Smooth muscle cell of bladder (primary cell): ENCODE measurements at places on chromosomes 5 and 9. TPM values are rescaled to one million over a fixed set of nuclear protein-coding genes. Genes with fewer than 3 reads are reported as not detected.

Gene HARS1
- 62.9 and 65.2 TPM in 2 replicates for total RNA-seq

Gene MYMK
- total RNA-seq, result not detected in 2 replicates

Gene PAEP
- not detected in 2 replicates for total RNA-seq

Gene SEMA6A
- total RNA-seq, result 0.43 and 0.74 TPM in 2 replicates

Gene GRM6
- not detected in 2 replicates for total RNA-seq
